ENCODE measurements at places on chromosomes 2 and 18. TPM values are rescaled to one million over a fixed set of nuclear protein-coding genes. Genes with fewer than 3 reads are reported as not detected.

GRCh38 chr2:186755066-186755465 is 61.2 kb downstream of the FAM171B start:
- no peak for DNase-seq

The ELP2 gene
- 90.1 TPM for total RNA-seq

GRCh38 chr2:196233021-196233804 is 61.8 kb upstream of the STK17B start:
- peak; percentile 34 for DNase-seq

GRCh38 chr2:27496357-27497287 is at the start of gene GCKR:
Gene GCKR (plus strand): TSS chr2:27496839. CDS start chr2:27496905, 66 bp downstream.
- no peak for DNase-seq

DNA sequence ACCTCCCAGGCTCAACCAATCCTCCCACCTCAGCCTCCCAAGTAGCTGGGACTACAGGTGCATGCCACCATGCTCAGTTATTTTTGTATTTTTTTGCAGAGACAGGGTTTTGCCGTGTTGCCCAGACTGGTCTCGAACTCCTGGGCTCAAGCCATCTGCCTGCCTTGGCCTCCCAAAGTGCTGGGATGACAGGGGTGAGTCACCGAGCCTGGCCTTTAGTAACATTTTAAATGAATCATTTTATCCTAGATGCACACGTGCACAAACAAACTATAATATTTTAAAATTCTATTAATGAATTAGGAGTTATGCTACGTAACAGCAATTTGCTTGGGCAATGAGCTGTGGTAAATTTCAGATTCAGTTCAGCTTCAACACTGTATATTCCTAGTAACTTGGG is 862.5 kb upstream of the ID2 start:
- no peak for DNase-seq

DNA sequence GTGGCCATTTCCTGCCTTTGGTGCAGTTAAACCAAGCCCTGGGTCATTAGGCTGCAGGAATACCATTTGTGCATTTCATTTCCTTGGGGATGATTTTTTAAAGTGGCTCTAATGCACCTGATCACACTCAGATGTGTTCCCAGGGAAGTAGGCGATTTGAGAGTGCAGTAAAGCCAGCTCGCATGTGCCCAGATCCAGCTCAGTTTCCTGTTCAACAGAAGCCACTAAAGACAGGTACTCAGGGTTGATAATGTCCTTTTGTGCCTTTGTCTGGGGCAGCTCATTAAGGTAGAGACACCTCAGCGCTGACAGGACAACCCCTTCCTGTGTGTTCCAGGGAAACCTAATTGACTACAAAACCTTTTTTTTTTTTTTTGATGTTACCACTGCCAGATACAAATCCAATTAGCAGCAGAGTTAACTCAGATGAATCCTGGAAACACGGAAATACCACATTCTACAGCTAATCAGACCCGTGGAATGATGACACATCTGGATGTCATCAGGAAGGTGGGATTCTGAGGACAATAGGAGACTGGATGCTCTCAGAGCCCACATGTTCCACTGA is 15.2 kb upstream of the CHRNA1 start:
- peak; percentile 16 for DNase-seq

Data from activated naive CD4-positive, alpha-beta T cell treated with anti-CD3 and anti-CD28 coated beads for 36 hours (primary cell).